ENCODE measurements at places on chromosomes 3 and 15.

GRCh38 chr3:157284688-157285087, 124.7 kb upstream of the CCNL1 start:
- no peak for DNase-seq

DNA sequence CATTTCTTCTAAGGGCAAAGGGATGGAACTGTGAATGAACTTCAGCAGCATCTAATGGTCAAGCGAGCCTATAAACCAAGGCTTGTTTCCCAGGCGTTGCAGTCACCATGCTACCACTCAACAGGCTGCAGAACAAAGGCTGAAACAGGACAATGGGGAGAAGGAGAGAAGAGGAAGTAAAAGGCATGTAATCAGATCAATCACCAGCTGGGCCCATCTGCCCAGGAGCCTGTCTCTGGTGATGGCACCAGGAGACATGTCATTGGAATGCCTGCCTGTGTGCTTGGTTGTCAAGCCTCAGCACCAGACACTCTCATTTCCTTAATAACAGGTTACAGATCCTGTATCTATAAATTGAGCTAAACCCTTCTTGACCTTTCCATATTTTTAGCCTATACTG, 81.7 kb upstream of the UMPS start:
- no peak for DNase-seq

- DNase-seq = no peak
These were observed 14.7 kb upstream of the CSTA start for GRCh38 chr3:122310361-122310760.

GRCh38 chr15:35141743-35142471, 56.8 kb upstream of the NANOGP8 start:
- no peak for DNase-seq

- DNase-seq = no peak
These were observed 32.4 kb downstream of the TRIM71 start for GRCh38 chr3:32850226-32850625.

Data from stimulated activated naive CD4-positive, alpha-beta T cell treated with Interleukin-2 at 50 U/mL for 16 hours (primary cell).